Fibroblast of villous mesenchyme (primary cell): ENCODE measurements at places on chromosomes 13 and 19. TPM values are rescaled to one million over a fixed set of nuclear protein-coding genes. Genes with fewer than 3 reads are reported as not detected.

SYNGR4 gene
- total RNA-seq = not detected in 2 replicates

C19orf18 gene
- total RNA-seq = under 0.01 and 0.32 TPM in 2 replicates

ANKRD24 gene
- under 0.01 and 0.43 TPM in 2 replicates for total RNA-seq

GRCh38 chr19:7690779-7691258 is 10.2 kb downstream of the TRAPPC5 start:
- DNase-seq = no peak

- DNase-seq = no peak
These were observed 24.7 kb upstream of the EIF3G start for GRCh38 chr19:10144361-10144760.
